Memory B cell (primary cell): ENCODE measurements at places on chromosomes 1 and 21.
A peak's percentile ranks its signal among the peaks of the same experiment; 100 is the strongest.

- DNase-seq, result no peak
Measured at GRCh38 chr1:3871451-3871805, 14.2 kb downstream of the DFFB start.

- DNase-seq, result no peak
Measured at GRCh38 chr1:154158307-154159125, 3.6 kb upstream of the NUP210L start.

DNA sequence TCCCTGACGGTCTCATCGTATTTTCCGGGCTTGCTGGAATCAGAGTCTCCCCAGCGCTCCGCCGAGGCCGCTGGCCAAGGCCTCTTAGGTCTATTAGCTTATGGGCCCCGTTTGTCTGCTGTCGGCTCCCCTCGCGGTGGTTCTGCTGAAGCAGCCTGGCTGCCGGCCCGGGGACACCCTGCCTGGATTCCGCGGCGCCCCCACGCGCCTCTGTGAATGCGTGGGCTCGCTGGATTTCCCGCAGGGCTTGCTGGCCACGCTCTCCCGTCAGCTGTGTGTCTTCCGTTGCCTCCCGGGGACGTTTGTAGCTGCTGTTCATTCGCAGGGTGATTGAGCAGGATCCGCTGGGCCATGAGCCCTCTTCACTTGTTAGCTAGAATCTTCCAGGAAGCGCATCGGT is 8.4 kb downstream of the LRRC3 start:
- no peak for DNase-seq

GRCh38 chr1:155125946-155126555 is 1.6 kb upstream of the EFNA1 start:
- DNase-seq, result no peak

DNA sequence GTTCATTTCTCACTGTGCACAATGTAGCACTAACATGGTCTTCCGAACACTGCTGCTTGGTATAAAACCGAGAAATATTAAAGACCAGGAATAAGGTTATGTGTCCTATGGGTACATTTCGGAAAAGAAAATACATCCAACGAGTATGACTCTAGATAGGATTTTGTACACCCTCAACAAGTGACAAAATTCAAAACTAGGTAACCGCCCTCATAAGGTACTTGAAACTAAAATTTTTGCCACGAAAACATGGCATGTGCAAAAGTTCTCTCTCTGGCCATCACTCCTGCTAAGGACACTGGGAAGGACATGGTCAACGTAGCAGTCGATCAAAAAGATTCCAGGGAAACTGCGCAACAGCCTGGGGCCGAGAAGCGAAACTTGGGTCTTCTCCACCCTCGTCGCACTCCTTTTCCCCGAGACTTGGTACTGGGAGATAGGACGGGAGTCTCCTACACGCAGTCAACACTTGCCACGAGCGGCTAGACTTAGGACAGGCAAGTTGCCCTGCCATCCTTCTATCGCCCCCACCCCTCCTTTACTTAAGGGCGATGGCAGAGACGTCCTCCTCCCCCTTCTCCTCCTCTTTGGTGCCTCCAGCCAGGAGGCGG is 338 bp upstream of the TOR1AIP1 start:
- DNase-seq, result no peak

- DNase-seq, result no peak
Measured at GRCh38 chr1:212121779-212122178, 86.2 kb downstream of the DTL start.

DNA sequence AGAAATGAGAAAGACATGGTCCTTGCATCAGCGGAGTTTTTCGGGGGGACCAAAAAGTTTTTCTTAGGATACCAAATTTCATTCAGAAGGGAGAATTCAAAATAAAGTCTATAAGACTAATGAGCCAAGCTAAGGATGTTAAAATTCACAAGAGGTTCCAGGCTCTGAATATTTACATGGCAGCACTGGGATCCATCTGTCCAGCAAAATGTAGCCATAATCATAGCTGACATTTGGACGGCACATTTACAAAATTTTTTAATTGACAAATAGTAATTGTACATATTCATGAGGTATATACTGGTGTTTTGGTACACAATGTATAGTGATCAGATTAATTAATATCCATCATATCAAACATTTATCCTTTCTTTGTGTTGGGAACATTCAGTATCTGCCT is 107.9 kb downstream of the ZNF648 start:
- no peak for DNase-seq

- no peak for DNase-seq
Measured at GRCh38 chr1:113185463-113186104, 112.6 kb downstream of the LRIG2 start.

DNA sequence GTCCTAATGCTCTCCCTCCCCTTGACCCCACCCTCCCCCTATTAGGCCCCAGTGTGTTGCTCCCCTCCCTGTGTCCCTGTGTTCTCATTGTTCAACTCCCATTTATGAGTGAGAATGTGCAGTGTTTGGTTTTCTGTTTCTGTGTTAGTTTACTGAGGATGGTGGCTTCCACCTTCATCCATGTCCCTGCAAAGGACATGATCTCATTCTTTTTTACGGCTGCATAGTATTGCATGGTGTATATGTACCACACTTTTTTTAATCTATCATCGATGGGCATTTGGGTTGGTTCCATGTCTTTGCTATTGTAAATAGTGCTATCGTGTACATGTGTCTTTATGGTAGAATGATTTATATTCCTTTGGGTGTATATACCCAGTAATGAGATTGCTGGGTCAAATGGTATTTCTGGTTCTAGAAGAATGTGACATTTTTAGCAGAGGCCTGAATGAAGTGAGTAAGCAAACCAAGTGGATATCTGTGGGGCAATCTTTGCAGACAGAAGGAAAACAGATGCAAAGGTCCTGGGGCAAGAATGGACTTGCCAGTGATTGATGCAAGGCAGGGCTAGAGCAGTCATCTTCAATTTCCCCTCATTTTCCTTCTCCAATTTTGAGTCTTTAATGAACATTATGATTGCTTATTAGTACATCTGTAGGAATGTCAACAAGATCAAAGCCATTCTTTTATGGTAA is 50.2 kb downstream of the UBE4B start:
- no peak for DNase-seq

GRCh38 chr1:157937744-157938143 is 55.7 kb upstream of the KIRREL1 start:
- no peak for DNase-seq

DNA sequence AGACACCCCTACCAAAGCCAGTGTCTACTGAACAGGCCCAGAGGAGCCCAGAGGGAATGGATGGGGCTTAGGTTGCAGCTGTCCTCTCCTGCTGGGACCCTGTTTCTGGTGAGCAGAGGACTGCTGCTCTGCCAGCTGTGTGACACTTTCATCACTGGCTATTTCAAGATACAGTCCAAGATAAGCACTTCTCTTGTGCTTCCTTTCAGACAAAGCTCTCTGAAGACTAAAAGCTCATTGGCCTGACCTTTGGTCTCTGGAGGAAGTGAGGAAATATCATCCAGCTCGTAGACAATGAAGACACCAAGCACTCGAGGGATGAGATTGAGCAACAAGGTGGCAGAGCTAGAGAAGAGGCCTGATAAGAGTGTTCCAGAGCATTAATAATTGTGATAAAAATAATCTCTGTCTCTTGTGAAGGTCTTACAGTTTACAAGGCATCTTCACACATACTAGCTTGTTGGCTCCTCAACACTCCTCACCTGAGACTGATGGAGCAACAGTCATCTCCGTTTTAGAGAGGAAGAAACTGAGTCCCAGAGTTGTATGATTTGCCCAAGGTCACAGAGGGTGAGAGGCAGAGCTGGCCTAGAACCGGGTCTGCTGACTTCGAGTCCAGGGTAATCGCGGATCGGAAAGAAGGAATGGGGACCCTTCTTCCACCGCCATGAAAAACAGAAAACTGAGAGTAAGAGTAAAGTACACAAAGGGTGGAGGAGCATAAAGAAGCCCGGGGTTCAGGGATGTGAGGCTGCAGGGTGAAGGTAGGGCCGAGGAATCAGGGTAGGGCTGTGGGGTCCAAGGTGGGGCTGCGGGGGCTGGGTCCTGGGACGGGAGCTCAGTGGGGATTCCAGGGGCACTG is 666 bp downstream of the PAFAH2 start:
- DNase-seq, result peak; percentile 19

DNA sequence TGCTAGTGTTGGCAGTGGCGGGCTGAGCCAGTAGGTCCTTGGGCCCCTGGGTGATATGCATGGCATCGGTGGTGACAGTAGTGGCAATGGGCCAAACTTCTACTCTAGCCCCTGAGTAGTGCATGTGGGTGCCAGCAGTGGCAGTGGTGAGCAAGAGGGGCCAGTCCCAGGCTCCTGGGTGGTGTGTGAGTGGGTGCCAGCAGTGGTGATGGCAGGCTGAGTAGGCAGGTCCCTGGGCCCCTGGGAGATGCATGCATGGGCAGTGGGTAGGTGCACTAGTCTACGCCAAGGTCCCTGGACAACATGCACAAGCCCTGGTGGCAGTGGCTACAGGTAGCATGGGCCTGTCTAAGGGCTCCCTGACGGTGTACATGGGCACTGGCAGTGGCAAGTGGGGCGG is 24.6 kb upstream of the TTC22 start:
- no peak for DNase-seq

DNA sequence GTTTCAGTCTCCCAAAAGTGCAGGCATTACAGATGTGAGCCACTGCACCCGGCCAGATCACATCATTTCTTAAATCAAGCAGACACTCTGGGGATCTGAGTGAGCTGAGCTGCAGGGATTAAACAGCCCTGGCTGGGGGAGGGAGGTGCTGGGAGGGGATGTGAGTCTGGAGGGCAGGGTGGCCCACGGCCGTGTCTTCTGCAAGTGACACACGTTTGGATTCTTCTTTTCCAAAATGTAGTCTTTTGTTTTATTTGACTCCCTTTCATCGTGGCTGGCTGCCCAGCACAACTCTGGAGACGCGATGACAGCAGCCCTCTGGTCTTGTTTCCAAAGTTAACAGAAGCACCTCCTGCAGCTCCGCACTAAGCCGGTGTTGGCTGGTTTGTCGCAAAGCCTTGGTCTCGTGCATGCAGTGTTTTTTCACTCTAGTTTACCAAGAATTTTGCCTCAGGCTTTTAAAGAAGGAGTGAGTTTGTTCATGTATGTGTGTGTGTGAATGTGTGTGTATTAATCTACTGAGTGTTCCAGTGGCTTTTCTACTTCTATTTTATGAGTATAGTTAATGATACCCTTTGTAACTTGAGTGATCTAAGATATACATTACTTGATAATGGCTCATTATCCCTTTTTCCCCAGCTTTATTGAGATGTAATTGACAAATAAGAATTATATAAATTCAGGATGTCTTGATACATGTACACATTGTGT is 2.8 kb upstream of the KRTAP10-5 start:
- no peak for DNase-seq

DNA sequence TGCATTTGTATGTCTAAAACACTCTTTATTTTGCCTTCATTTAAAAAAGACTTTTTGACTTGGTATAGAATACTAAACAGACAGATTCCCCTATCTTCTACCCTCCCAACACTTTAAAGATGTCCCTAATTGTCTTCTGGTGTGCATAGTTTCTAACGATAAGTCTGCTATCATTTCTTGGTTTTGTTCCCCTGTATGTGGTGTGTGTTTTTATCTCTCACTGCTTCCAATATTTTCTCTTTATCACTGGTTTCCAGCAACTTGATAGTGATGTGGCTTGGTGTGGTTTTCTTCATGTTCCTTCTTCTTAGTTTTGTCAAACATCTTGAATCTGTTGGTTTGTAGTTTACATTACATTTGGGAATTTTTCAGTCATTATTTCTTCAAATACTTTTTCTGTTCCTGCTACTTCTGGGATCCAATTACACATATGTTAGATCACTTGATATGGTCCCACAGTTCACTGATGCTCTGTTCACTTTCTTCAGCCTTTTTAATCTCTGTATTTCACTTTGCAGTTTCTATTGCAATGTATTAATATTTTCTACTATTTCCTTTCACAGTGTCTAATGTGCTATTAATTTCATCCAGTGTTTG is 23.2 kb downstream of the F5 start:
- DNase-seq, result no peak

DNA sequence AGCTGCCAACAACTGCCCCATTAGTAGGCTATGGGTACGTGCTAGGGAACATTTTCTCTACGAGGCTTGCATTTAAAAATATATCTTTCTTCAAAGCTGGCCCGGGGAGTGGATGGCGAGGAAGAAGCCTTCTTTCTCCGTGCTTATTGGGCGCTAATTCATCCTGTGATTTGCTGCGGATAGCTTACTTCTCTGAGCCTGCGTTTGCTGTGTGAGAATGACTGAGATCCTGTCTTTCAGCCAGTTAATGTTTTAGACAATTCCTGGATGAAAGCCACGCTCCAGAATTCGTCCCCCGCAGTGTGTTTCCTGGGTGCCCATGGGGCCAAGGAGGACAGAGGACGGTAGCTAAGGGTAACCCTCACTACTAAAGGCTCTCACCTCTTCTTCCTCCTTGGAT is 57.8 kb upstream of the TARBP1 start:
- DNase-seq, result no peak

- no peak for DNase-seq
Measured at GRCh38 chr1:16130827-16131226, 25.0 kb downstream of the EPHA2 start.

GRCh38 chr21:24590261-24590660 is 1017.0 kb downstream of the MRPL39 start:
- no peak for DNase-seq

- DNase-seq, result no peak
Measured at GRCh38 chr1:109491372-109491771, 2.5 kb upstream of the CYB561D1 start.

DNA sequence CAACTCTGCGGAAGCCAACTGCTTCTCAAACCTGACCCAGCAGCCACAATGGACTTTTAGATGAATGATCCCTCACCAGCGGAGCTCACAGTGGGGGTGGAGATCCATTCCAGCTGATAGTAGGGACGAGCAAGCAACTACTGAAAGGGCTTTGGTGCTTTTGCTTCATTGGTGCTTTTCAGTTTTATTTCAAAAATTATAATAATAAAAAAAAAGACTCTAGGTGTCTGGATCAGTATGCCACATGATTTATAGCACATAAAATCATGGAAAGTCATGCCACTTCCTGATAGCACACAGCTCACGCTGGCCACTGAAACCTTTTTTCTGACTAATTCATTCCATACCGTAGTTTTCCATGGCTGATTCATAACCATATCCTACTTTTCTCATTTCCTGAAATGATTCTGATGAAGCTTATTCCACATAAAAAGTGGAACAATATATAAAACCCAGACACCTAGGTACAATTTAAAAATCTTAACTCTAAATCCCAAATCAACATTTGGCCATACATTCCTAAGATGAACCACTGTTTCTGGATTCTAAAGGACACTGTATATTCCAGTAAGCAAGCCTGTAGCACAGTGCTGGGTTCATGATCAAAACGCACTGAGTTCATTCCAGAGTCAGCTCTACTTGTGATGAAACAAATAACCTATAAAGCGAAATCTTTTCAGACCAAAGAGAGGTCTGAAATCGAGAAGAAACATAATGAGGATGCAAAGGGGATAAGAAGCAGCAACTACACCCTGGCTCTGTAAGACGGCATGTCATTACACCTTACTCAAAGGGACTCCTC is 41.3 kb upstream of the KCNE1 start:
- no peak for DNase-seq

DNA sequence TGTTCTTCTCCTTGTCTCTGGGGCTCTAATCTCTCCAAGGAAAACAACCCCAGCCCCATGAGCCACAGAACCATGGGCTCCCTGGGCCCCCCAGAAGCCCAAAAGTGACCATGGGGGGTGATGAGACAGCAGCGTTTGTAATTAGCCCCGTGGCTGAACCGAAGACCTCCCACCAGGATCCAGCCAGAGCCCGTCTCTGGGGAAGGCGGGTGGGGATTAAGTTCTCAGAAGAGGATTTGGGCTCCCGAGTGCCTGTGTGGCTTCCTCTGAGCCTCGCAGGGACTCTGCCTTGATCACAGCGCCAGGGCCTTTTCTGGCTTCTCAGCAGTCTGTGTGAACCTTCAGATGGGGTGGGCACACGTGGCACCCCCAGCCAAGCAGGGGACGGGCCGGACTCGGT is 77.0 kb downstream of the ALPL start:
- no peak for DNase-seq
